Smooth muscle cell of trachea (primary cell): ENCODE measurements at places on chromosomes 2 and 18. TPM values are rescaled to one million over a fixed set of nuclear protein-coding genes. Genes with fewer than 3 reads are reported as not detected.

MPP4 gene
- 0.73 and 0.99 TPM in 2 replicates for total RNA-seq

CRYBA2 gene
- total RNA-seq: not detected in 2 replicates

RRM2 gene
- total RNA-seq: 5.3 and 34.2 TPM in 2 replicates

RPS27A gene
- 489 and 1,035 TPM in 2 replicates for total RNA-seq

ALLC gene
- not detected in 2 replicates for total RNA-seq

ZNF396 gene
- total RNA-seq: 2.8 and 3.0 TPM in 2 replicates

SCN3A gene
- total RNA-seq: 0.50 and 1.3 TPM in 2 replicates

ZC3H15 gene
- total RNA-seq: 56.2 and 93.1 TPM in 2 replicates

CYP27C1 gene
- total RNA-seq: under 0.01 TPM in 1 of 2 replicates, not detected in the other

POMC gene
- 0.66 and 3.8 TPM in 2 replicates for total RNA-seq

MITD1 gene
- total RNA-seq: 19.4 and 35.6 TPM in 2 replicates

SLC25A12 gene
- total RNA-seq: 21.2 and 32.7 TPM in 2 replicates

KANSL1L gene
- 19.4 and 27.3 TPM in 2 replicates for total RNA-seq

EMILIN1 gene
- 305 and 366 TPM in 2 replicates for total RNA-seq

WDR33 gene
- total RNA-seq: 27.3 and 32.4 TPM in 2 replicates

SERPINB12 gene
- total RNA-seq: not detected in 2 replicates

CHRND gene
- not detected in 2 replicates for total RNA-seq

PCARE gene
- total RNA-seq: not detected in 2 replicates

SLC30A3 gene
- 0.15 and 0.50 TPM in 2 replicates for total RNA-seq

RFTN2 gene
- total RNA-seq: 3.6 and 4.0 TPM in 2 replicates

MFSD2B gene
- 0.17 TPM in 1 of 2 replicates, not detected in the other for total RNA-seq

RAB11FIP5 gene
- total RNA-seq: 46.0 and 70.5 TPM in 2 replicates

CHN1 gene
- total RNA-seq: 47.6 and 59.2 TPM in 2 replicates

TGFA gene
- 0.73 TPM in 1 of 2 replicates, not detected in the other for total RNA-seq
